Mesangial cell (primary cell): ENCODE measurements at places on chromosomes 4 and X. TPM values are rescaled to one million over a fixed set of nuclear protein-coding genes. Genes with fewer than 3 reads are reported as not detected.

MID1 gene
- 13.9 and 22.7 TPM in 2 replicates for total RNA-seq

TCEAL2 gene
- 0.25 TPM in 1 of 2 replicates, not detected in the other for total RNA-seq

GAGE12F gene
- total RNA-seq, result not detected in 2 replicates

PNMA6A gene
- 2.6 and 6.8 TPM in 2 replicates for total RNA-seq

MAGEC2 gene
- total RNA-seq, result not detected in 2 replicates

DACH2 gene
- total RNA-seq, result under 0.01 and 0.25 TPM in 2 replicates

GLRA3 gene
- under 0.01 TPM in 1 of 2 replicates, not detected in the other for total RNA-seq

TRPC3 gene
- under 0.01 and 0.51 TPM in 2 replicates for total RNA-seq

MTTP gene
- total RNA-seq, result 0.13 TPM in 1 of 2 replicates, not detected in the other

ITGB1BP2 gene
- total RNA-seq, result 0.38 and 1.6 TPM in 2 replicates

PSAPL1 gene
- not detected in 2 replicates for total RNA-seq

UGT8 gene
- 7.2 and 9.9 TPM in 2 replicates for total RNA-seq

FRAS1 gene
- total RNA-seq, result 4.4 and 32.2 TPM in 2 replicates

DDX53 gene
- total RNA-seq, result not detected in 2 replicates

RAB9B gene
- 0.16 and 0.51 TPM in 2 replicates for total RNA-seq

SUV39H1 gene
- 3.9 and 29.8 TPM in 2 replicates for total RNA-seq

PALLD gene
- total RNA-seq, result 85.6 and 135 TPM in 2 replicates

MAGEA4 gene
- total RNA-seq, result not detected in 2 replicates

PFKFB1 gene
- not detected in 2 replicates for total RNA-seq

C4orf51 gene
- not detected in 2 replicates for total RNA-seq

EMCN gene
- total RNA-seq, result 0.13 TPM in 1 of 2 replicates, not detected in the other

SCOC gene
- 15.8 and 23.1 TPM in 2 replicates for total RNA-seq

TMEM185A gene
- 9.1 and 14.6 TPM in 2 replicates for total RNA-seq

HPGD gene
- 4.9 and 106 TPM in 2 replicates for total RNA-seq

P2RY4 gene
- 0.13 TPM in 1 of 2 replicates, not detected in the other for total RNA-seq

C4orf54 gene
- total RNA-seq, result not detected in 2 replicates

NLRP2B gene
- total RNA-seq, result not detected in 2 replicates

CNOT6L gene
- total RNA-seq, result 7.2 and 12.4 TPM in 2 replicates

CXCL10 gene
- not detected in 2 replicates for total RNA-seq

MYOZ2 gene
- total RNA-seq, result not detected in 2 replicates

SHROOM2 gene
- 9.9 and 18.1 TPM in 2 replicates for total RNA-seq

IBSP gene
- not detected in 2 replicates for total RNA-seq

SATL1 gene
- not detected in 2 replicates for total RNA-seq

CXXC4 gene
- total RNA-seq, result 0.16 and 0.76 TPM in 2 replicates

PRR32 gene
- total RNA-seq, result not detected in 2 replicates

AMOT gene
- 8.1 and 18.4 TPM in 2 replicates for total RNA-seq

SYNPO2 gene
- total RNA-seq, result 0.16 and 2.2 TPM in 2 replicates

KLB gene
- total RNA-seq, result under 0.01 TPM in 1 of 2 replicates, not detected in the other

DOCK11 gene
- 4.4 and 12.5 TPM in 2 replicates for total RNA-seq

NEUROG2 gene
- not detected in 2 replicates for total RNA-seq

BMX gene
- not detected in 2 replicates for total RNA-seq

ALAS2 gene
- total RNA-seq, result not detected in 2 replicates

ZNF711 gene
- 1.8 and 4.3 TPM in 2 replicates for total RNA-seq

GATA1 gene
- total RNA-seq, result not detected in 2 replicates

REPS2 gene
- total RNA-seq, result 1.6 and 3.7 TPM in 2 replicates

CT45A3 gene
- total RNA-seq, result not detected in 2 replicates

CPZ gene
- total RNA-seq, result 0.49 and 1.6 TPM in 2 replicates

NKX6-1 gene
- total RNA-seq, result not detected in 2 replicates

SCFD2 gene
- 9.0 and 24.3 TPM in 2 replicates for total RNA-seq

ITM2A gene
- 0.33 and 0.89 TPM in 2 replicates for total RNA-seq

AREG gene
- 35.4 and 36.3 TPM in 2 replicates for total RNA-seq

CXCL11 gene
- not detected in 2 replicates for total RNA-seq

SYTL4 gene
- total RNA-seq, result 1.8 and 3.6 TPM in 2 replicates

AR gene
- total RNA-seq, result 0.16 and 0.25 TPM in 2 replicates

SLC25A53 gene
- total RNA-seq, result 2.3 and 4.4 TPM in 2 replicates

PLS3 gene
- 53.6 and 87.7 TPM in 2 replicates for total RNA-seq
